ENCODE measurements at places on chromosomes 2 and 18.

DNA sequence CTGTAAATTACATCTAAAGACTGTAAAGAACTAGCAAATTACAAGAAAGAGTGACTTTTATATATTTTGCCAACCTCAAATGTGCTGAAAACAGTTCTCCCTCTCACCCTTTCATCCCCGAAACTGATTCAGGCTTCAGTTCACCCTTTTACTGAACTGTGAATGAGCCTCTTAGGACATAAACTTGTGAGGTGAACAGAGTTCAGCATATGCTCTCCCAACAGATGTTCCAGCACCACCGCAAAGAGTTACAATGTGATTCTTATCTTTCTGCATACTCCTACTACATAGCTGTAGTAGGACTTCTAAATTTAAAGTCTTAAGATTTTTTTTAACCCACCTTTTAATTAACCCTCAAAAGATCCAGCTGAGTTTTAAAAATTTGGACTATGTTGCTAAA is 1.2 kb upstream of the ZCCHC2 start:
- DNase-seq, result no peak

DNA sequence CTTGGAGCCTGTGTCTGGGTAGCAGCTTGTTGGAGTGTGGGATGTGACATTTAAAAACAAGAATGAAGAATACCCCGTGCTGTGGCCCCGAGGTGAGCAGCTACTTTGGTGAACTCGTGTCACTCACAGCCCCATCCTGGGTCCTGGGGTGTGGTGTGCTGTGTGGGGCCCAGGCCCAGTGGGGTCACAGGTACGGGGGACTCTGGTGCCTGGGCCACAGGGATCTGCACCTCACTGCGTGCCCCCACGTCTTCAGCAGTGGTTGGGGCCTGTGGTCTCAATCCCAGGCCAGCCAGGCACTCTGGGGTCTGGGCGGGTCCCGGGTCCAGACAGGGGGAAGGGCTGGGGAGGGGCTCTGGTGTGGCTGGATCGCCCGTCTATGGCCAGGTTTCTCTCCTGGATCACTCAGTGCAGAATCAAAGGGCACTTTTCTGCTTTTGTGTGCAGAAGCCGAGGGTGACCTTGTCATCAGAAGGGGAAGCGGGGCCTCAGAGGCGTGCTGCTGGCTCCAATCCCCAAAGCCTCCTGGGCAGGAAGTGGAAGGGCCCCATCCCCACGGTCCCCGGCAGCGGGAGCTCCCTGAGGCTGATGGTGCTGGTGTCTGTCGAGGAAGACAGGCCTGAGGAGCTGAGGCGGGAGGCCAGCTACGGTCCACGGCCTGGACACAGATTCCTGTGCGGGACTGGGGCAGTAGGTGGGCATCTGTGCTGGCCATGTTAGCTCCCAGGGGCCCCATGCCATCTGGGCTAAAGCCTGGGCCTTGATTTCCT is 1.4 kb downstream of the GPR35 start:
- no peak for DNase-seq

- DNase-seq, result no peak
Measured at GRCh38 chr2:157880927-157881326, 4.8 kb upstream of the ACVR1 start.

DNA sequence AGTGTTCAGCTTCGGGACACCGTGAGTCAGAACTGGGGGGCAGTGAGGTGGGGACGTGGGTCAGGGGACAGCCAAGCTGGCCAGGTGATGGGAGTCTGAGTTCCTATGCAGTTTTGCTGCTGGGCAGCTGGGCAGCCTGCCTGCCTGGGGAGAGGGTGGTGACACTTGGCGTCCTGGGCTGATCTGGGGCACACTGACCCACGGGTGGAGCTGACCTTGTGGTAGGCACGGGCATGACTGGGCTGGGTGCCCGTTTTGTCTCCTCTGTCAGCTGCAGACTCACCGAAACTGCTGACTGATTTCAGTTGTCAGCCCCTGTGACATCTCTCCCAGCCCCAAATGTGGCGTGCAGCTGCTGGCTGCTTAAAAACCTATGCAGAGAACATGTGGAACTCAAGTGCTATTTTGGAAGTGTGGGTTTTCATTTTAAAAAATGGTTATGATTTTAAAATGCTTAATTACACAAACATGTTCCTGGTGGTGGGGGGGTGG is 32.6 kb upstream of the E2F6 start:
- no peak for DNase-seq

GRCh38 chr2:32118055-32118454 is 47.6 kb upstream of the SLC30A6 start:
- DNase-seq, result no peak
